ENCODE measurements at places on chromosomes 7 and 10. TPM values are rescaled to one million over a fixed set of nuclear protein-coding genes. Genes with fewer than 3 reads are reported as not detected.

The PCGF6 gene
- 7.6 TPM for total RNA-seq

The USP6NL gene
- total RNA-seq: 29.7 TPM

The HOXA3 gene
- total RNA-seq: not detected

The ZNRF2 gene
- total RNA-seq: 46.7 TPM

The ALOX5 gene
- 0.98 TPM for total RNA-seq

The ADIRF gene
- total RNA-seq: 0.98 TPM
